ENCODE measurements at places on chromosomes 4 and X. TPM values are rescaled to one million over a fixed set of nuclear protein-coding genes. Genes with fewer than 3 reads are reported as not detected.

DNA sequence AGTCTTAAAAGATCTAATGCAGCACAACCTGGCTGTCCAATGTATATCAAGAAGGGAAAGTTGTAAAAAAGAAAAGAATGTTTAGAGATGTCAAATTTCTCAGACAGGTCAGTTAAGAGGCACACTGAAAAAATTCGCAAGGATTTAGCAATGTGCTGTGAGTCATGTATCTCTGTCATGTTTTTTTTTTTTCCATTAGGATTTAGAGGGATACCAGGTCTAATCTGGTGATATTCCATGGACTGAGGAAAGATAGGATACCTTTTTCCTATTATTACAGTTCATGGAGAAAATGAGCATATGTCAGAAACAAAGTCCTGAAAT lies 815.4 kb upstream of the PCDH10 start:
- no peak for DNase-seq

DNA sequence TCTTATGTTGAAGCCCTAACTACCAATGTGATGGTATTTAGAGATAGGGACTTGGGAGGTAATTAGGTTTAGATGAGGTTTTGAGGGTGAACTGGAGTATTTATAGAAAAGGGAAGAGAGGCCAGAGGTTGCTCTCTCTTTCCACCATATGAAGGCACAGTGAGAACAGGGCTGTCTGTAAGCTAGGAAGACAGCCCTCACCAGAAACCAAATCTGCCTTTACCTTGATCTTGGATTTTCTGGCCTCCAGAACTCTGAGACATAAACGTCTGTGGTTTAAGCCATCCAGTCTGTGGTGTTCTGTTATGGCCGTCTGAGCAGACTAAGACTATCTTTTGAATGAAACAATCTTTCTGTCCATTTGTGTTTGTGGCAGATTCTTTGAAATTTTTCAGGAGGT lies 223.7 kb downstream of the PDHA2 start:
- DNase-seq, result no peak

GRCh38 chr4:114318309-114318708 lies 280.3 kb upstream of the UGT8 start:
- DNase-seq, result no peak

GRCh38 chrX:47285836-47286320 lies 53.1 kb downstream of the USP11 start:
- DNase-seq, result no peak

DNA sequence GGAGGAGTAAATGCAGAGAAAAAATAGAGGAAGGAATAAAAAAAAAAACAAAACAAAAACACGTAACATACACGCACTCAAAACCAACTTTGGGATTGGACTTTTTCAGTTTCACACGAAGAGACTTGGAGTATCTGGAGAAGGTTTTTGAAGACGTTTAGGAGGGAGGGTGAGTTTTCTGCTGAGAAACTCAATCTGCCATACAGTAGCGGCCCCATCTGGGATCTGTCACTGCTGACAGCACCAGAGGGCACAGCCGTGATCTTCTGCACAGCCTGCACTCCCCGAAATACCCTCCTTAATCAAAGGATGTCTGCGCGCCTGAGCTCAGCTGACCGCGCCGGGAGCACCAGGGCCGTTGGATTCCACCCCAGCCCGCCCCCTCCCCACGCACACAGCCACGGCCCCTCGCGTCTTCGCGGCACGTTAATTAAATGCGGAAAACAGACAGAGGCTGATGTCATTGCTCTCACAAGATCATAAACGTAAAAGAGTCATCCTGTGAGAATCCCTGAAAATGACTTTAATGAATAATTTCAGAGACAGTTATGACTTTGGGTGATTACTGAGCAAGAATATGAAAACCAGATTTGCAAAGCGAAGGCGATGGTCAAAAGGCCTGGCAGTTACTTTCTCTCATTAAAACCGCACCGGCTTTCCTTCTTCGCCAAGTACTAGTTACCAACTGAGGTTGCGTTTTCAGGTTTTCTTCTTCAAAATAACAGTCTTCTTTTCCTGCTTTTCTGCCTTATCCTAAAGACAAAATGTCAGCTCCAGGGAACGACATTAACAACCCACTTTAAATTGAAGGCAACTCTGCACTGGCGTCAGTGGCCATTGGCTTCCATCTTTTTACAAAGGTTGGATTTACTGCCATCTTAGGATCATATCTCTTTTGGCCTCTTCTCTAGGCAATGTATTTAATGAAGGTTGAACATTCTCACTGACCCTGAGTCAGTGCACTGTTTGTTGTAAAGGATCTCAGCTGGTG lies 10.6 kb downstream of the HAND2 start:
- DNase-seq, result peak; percentile 81

GRCh38 chr4:67048530-67048929 lies 496.8 kb downstream of the CENPC start:
- no peak for DNase-seq

- DNase-seq, result no peak
These were observed 72.7 kb upstream of the PSAPL1 start for GRCh38 chr4:7507381-7507780.

GRCh38 chr4:132332932-132333723 lies 816.0 kb upstream of the PCDH10 start:
- no peak for DNase-seq

GRCh38 chr4:76600447-76600846 lies 165.4 kb downstream of the SHROOM3 start:
- DNase-seq, result no peak

GRCh38 chr4:95528388-95528948 lies 20.3 kb downstream of the UNC5C start:
- no peak for DNase-seq

Gene MAGEE1
- 3.7 TPM for total RNA-seq

Gene WFS1
- total RNA-seq, result 48.4 TPM

Gene GC
- not detected for total RNA-seq

Gene TASL
- 0.22 TPM for total RNA-seq

Data from cardiac septum (tissue), 1 donor.